CD8-positive, alpha-beta memory T cell (primary cell): ENCODE measurements at places on chromosomes 2 and 18.

- peaks cover 70% of the 10 kb centered on the region for H3K4me1 ChIP-seq
- no peaks in the 10 kb centered on the region for H3K27me3 ChIP-seq
- no peak overlapping the region for H3K27ac ChIP-seq
Observed at GRCh38 chr2:191019376-191019775, 5.4 kb upstream of the STAT1 start.

- no peak overlapping the region for H3K4me3 ChIP-seq
- H3K27ac ChIP-seq, result no peak overlapping the region
- H3K27me3 ChIP-seq, result no peaks in the 10 kb centered on the region
- no peaks in the 10 kb centered on the region for H3K4me1 ChIP-seq
Observed at GRCh38 chr2:74242354-74243071, 44.1 kb downstream of the MTHFD2 start.

DNA sequence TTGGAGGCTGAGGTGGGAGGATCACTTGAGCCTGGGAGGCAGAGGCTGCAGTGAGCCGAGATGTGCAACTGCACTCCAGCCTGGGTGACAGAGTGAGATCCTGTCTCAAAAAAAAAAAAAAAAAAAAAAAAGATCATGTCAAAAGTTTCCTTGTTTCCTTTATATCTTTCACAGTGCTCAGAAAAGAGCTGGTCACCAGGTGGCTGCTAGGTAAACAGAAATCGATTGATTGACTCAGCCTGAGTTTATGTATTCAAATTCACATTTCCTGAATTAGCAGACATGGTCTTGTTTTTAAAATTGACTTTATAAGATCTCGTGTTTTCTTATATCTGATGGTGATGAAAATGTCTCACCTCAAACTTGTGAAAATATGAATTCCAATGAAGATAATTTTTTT, 261.8 kb upstream of the FANCL start:
- H3K4me1 ChIP-seq, result no peaks in the 10 kb centered on the region
- no peak overlapping the region for H3K4me3 ChIP-seq
- no peak overlapping the region for H3K27ac ChIP-seq
- H3K27me3 ChIP-seq, result no peaks in the 10 kb centered on the region
- no peaks in the 10 kb centered on the region for H3K36me3 ChIP-seq
- DNase-seq, result no peak

DNA sequence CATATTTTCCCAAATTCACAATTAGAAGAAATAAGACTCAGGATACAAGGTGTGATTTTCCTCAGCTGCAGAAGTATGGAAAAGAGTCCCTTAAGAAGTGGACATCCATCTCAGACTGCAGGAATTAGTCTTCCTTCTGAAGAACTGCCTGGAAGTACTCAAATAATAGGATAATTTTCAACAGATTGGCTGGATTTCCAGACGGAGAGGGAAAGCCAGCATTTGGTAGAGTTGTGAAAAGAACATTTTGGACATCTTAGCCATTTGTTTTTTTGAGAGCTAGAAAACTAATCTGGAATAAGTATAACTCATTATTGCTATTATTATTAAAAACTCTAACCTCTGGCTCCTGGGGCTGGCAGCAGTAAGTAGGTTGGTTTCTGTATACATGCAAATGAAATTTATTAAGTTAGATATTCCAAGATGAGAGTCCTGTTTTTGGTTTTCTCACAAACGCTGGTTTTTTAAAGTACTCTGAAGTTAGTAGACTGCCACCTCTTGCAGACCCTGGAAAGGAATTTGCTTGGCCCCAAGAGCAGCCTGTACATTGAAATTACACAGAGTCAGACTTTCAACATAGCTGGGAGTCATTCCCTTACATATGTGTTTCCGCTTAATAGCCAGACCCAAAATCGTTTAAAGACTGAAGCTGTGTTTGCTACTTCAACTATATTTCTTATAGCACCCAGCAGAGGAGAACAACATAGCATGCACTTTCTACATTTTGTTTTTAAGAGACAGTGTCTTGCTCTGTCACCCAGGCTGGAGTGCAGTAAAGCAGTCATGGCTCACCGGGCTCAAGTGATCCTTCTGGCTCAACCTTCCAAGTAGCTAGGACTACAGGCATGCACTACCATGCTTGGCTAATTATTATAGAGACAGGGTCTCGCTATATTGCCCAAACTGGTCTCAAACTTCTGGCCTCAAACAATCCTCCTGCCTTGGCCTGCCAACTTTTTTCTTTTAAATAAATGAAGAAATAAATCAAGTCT, 142.4 kb downstream of the THADA start:
- no peaks in the 10 kb centered on the region for H3K36me3 ChIP-seq
- H3K27ac ChIP-seq, result no peak overlapping the region
- H3K27me3 ChIP-seq, result no peaks in the 10 kb centered on the region
- no peak overlapping the region for H3K4me3 ChIP-seq
- no peak for DNase-seq
- H3K4me1 ChIP-seq, result no peaks in the 10 kb centered on the region

DNA sequence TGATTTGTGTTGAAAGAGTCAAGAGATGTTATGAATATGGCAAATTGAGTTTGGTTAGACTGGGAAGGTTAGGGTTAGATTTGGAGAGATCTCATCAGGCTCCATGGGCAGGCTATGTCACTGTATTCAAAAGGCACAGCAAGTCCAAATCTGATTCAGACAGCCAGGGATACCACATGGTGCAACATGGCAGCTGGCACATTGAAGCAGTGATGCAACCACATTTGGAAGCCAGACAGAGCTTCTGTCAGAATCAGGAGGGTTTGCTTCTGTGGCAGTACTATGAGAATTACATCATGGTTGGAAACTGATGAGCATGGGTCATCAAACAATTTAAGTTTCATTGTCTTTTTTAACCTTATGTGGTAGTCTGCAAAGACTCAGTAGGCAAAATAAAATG, 772.2 kb downstream of the SUCLG1 start:
- DNase-seq, result no peak
- H3K27ac ChIP-seq, result no peak overlapping the region
- no peaks in the 10 kb centered on the region for H3K36me3 ChIP-seq
- H3K4me3 ChIP-seq, result no peak overlapping the region
- H3K4me1 ChIP-seq, result no peaks in the 10 kb centered on the region
- H3K27me3 ChIP-seq, result no peaks in the 10 kb centered on the region

DNA sequence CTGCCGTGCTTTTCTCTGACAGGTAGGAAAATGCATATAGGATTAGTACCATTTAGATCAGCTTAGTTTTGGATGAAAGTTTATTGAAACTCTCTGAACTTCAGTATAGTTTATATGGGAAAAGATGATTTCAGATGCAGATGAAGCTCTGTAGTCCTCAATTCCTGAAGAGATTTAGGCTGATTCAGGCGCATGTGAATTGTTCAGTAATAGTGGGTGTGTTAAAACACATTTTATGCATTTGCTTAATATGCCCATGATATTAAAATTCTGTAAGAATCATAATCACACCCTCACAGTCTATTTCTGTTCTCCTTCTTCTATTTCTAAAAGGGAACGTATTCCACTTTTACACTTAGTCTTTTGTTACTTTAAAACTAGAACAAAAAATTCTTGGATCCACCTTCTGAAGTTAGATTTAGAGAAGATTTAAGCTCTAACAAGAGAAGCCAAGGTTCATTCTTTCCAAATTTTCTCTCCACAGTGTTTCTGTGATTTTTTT, 44.5 kb upstream of the FAM237A start:
- H3K36me3 ChIP-seq, result no peaks in the 10 kb centered on the region
- H3K27me3 ChIP-seq, result no peaks in the 10 kb centered on the region
- DNase-seq, result no peak
- no peak overlapping the region for H3K27ac ChIP-seq
- H3K4me1 ChIP-seq, result no peaks in the 10 kb centered on the region

DNA sequence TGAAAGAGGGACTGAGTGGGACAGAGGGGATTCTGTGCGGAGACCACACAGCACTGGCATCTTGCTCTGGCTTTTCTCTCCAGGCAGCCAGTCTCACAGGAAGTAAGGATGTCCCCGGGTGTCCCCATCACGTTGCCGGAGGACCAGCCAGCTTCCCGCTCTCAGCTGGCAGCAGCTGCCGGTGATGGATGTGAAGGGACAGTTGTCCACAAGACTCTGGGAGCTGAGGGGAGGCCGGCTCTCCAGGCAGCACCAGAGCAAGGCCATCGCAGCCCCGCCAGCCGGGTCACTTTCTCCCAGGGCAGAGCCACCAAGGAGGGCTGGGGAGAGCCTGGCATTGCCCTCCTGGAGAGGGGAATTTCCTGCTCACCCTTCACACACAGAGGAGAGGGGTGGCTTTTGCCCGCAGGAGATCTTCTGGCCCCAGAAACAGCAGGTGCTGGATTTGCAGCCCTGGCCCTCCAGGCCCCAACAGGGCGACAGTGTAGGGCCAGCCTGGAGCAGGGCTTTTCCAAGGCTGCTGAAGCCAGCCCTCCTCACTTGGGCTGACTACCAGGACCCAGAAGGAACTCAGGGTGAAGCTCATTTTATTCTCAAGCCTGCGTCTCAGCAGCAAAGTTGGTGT, 24.0 kb upstream of the B3GNT7 start:
- H3K27ac ChIP-seq, result no peak overlapping the region
- DNase-seq, result no peak
- no peaks in the 10 kb centered on the region for H3K4me1 ChIP-seq
- no peaks in the 10 kb centered on the region for H3K36me3 ChIP-seq
- H3K27me3 ChIP-seq, result no peaks in the 10 kb centered on the region
- H3K4me3 ChIP-seq, result no peak overlapping the region

- DNase-seq, result no peak
- no peak overlapping the region for H3K27ac ChIP-seq
- H3K4me1 ChIP-seq, result no peaks in the 10 kb centered on the region
- no peaks in the 10 kb centered on the region for H3K27me3 ChIP-seq
Observed at GRCh38 chr2:217539126-217539525, 463.7 kb downstream of the TNS1 start.

DNA sequence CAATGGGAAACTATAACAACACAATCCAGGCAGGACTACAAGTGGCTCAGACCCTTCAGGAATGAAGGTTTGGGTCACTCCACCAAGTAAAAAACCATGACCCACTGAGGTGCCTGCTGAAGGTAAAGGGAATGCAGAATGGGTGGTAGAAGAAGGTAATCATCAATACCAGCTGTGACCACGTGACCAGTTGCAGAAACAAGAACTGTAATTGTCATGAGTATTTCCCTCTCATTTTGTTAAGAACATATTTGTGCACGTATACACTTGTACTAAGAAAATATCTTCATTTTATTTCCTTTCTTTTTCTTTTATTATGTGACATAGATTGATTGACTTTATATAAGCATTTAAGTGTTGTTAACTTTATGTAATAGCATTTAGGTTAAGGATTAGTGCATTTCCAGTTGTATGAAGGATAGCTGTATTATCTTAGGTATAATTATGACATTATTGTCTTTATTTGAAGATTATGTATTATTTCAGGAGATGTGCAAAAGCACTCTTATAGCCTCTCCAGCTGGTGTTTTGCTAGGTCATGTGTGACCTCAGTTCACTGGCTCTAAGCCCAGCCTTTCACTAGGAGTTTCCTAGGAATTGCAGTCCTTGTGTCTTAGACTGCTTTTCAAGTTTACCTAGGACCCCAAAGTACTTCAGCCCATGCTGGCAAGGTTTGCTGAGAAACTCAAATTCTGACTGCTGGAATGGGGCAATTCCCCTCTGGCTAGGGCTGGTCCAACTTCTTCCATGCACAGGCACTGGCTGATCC, 125.7 kb upstream of the DPP10 start:
- H3K27me3 ChIP-seq, result no peaks in the 10 kb centered on the region
- H3K4me1 ChIP-seq, result no peaks in the 10 kb centered on the region
- DNase-seq, result no peak

GRCh38 chr18:33495278-33495677, 54.8 kb upstream of the CCDC178 start:
- no peak for DNase-seq
- no peaks in the 10 kb centered on the region for H3K27me3 ChIP-seq
- no peak overlapping the region for H3K27ac ChIP-seq
- no peaks in the 10 kb centered on the region for H3K4me1 ChIP-seq
- no peak overlapping the region for H3K4me3 ChIP-seq

- H3K27ac ChIP-seq, result peak overlapping the region; percentile 71
- no peaks in the 10 kb centered on the region for H3K36me3 ChIP-seq
- DNase-seq, result peak; percentile 47
- H3K4me1 ChIP-seq, result peaks cover 44% of the 10 kb centered on the region
Observed at GRCh38 chr2:85887566-85888019, 1.2 kb downstream of the ST3GAL5 start.

DNA sequence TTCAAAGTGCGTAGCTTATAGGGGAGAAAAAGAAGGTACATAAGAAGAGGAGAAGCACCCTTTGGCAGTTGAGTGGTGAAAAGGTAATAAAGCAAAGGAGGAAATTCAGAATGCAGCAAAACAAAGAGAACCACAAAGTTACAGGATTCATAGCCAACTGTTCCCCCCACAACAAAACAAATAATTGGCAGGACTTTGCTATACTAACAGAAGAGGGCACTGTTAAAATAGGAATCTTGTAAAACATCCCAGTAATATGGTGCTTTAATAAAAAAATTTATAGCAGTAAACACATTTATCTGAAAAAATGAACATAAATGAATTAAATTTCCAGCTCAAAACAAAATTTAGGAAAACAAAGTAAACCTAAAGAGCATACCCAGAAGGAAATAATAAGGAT, 42.3 kb downstream of the R3HDM1 start:
- H3K27me3 ChIP-seq, result no peaks in the 10 kb centered on the region
- no peak overlapping the region for H3K4me3 ChIP-seq
- H3K27ac ChIP-seq, result no peak overlapping the region
- no peaks in the 10 kb centered on the region for H3K36me3 ChIP-seq

- DNase-seq, result no peak
- peak overlapping the region; percentile 52 for H3K27ac ChIP-seq
- H3K36me3 ChIP-seq, result no peaks in the 10 kb centered on the region
- H3K27me3 ChIP-seq, result no peaks in the 10 kb centered on the region
- H3K4me3 ChIP-seq, result peak overlapping the region; percentile 42
Observed at GRCh38 chr2:70104231-70105111, 17.2 kb downstream of the PCBP1 start.

DNA sequence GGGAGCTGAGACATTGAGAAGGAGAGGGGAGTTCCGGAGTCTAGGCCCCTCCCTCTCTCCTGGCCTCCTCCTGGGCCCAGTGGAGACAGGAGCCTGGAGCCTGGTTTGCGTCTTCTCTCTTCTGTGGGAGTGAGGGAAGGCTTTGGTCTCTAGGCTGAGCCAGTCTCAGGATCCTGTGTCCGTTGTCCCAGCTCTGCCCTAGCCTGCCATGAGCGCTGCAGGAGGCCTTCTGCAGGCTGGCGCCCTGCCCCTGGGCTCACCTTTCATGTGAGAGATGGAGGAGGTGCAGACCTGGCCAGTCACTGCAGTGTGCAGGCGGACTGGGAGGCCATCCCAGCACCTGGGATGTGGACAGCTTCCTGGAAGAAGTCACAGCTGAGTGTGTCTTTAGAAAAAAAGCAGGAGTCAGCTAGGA, 8.7 kb downstream of the IMPA2 start:
- H3K27ac ChIP-seq, result no peak overlapping the region
- no peaks in the 10 kb centered on the region for H3K36me3 ChIP-seq
- no peak for DNase-seq
- H3K4me1 ChIP-seq, result no peaks in the 10 kb centered on the region
- H3K27me3 ChIP-seq, result no peaks in the 10 kb centered on the region
- no peak overlapping the region for H3K4me3 ChIP-seq

GRCh38 chr2:161710131-161710915, 86.1 kb downstream of the SLC4A10 start:
- H3K36me3 ChIP-seq, result no peaks in the 10 kb centered on the region
- no peak overlapping the region for H3K27ac ChIP-seq
- no peaks in the 10 kb centered on the region for H3K27me3 ChIP-seq
- no peak overlapping the region for H3K4me3 ChIP-seq
- H3K4me1 ChIP-seq, result no peaks in the 10 kb centered on the region

GRCh38 chr2:227398684-227399670, 11.2 kb upstream of the SCYGR1 start:
- H3K4me1 ChIP-seq, result no peaks in the 10 kb centered on the region
- no peak for DNase-seq

GRCh38 chr2:43117521-43118143, 108.8 kb downstream of the ZFP36L2 start:
- no peak for DNase-seq
- H3K36me3 ChIP-seq, result no peaks in the 10 kb centered on the region
- H3K4me3 ChIP-seq, result no peak overlapping the region
- H3K4me1 ChIP-seq, result no peaks in the 10 kb centered on the region
- H3K27ac ChIP-seq, result no peak overlapping the region
- no peaks in the 10 kb centered on the region for H3K27me3 ChIP-seq
